Hypothalamus (tissue), 51 donors: ENCODE measurements at places on chromosomes 11 and 22.
A peak's percentile ranks its signal among the peaks of the same experiment; 100 is the strongest.

DNA sequence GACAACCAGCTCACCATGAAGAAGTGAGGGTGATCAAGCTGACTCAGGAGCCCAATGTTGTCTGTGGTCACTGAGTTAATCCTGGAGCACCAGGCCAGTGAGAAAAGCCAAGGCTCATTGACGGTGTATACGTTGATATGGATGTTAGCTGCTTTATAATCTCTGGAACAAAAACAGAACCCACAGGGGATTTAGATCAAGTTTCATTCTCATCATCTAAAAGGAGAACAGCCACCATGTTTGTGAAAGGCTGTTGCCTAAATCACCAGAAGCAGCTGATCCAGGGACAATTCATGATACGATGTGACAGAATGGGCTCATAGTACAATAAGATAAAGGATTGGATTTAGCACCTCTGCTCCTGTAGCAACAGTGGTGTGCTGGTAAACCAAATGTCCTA lies 68.5 kb downstream of the GDPD4 start:
- no peak for DNase-seq

DNA sequence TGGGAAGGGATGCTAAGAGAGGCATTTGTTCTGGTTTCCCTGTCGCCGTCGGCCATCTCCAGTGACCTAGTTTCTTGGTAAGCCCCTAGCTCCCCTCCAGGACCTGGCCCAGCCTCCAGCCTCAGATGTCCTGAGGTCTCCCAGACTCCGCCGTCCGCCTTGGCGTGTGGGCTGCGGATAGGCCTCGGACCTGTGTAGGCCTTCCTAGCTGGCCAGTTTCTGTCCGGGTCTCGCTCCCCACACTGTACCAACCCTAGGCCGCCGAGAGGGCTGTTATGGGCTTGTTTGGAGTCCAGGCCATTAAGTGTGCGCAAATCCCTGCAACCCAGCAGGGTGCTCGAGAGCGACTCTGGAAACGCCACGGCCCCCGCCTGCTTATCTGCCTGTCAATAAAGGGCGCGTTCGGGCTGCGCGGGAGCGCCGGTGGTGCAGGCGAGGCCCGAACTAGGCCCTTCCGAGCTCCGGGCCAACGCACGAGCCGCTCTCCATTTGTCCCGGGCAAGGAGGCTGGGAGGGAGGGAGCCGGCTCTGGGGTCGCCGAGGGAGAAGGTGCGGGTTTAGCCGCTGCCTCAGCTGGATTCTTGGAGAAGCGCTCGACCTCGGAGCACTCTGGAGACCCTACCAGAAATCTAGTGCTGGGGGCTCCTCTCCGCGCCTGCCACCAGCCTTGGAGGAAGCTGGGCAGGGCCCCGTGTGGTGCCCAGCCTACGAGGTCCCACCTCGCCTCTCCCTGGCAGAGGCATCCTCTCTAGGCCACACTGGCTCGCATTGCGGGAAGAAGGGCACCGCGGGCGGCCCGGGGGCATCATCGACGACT lies 8.7 kb upstream of the PAX6 start:
- DNase-seq = no peak

DNA sequence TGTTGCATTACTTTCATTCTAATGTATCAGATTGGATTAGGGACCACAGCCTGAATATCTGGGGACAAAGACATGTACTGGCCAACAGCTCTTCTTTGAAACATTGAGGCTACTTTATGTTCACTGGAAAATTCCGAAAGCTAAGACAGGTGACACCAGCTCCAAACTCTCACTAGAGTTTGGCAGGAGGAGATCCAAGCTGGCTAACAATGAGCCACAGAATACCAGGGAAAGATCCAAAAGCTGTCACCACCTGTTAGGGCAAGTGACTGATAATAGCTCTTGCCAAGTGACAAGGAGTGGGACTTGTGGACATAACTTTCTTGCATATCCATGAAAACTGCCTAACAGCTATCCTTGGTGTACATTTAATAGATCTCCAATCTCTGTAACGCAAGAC lies 333.3 kb downstream of the TTC28 start:
- no peak for DNase-seq

DNA sequence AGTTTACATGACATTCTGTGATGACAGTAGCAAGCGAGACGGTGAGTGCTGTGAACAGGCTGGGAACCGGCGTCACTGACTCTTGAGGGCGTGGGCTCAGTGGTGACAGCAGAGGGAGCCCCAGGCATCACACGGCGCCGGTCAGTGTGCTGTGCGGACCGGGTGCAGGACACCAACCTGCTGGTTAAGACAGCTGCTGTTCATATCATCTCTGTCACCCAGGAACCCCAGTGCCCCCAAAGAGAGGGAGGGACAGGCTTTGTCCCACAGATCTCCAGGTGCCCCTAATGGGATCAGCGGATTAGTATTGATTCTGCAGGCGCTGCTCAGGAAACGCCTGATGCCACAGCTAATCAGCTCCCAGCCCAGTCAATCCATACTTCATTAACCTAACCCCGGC lies 18.4 kb downstream of the B3GAT1 start:
- peak; percentile 12 for DNase-seq

DNA sequence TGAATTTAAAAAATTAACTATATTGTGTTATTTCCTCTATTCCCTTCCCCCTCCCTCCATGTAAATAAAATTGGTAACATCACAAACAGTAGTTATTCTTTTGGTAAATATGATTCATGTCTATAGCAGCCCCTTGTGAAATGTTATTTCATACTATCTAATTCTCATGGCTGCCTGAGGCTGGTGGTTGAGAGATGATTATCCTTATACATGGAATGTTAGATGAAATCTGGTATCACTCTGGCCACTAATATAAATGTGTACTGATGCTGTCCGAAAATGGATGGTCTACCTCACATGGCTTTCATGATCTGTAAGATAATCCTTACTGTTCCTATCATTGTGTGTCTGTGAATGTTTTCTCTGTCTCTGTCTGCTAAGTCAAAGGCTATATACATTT lies 25.0 kb upstream of the EXPH5 start:
- DNase-seq = no peak

- no peak for DNase-seq
Observed at GRCh38 chr22:18136563-18137320, 13.2 kb upstream of the USP18 start.

- DNase-seq = no peak
Observed at GRCh38 chr11:24145411-24145810, 351.4 kb upstream of the LUZP2 start.

- DNase-seq = no peak
Observed at GRCh38 chr11:130705670-130706421, 210.4 kb downstream of the SNX19 start.

DNA sequence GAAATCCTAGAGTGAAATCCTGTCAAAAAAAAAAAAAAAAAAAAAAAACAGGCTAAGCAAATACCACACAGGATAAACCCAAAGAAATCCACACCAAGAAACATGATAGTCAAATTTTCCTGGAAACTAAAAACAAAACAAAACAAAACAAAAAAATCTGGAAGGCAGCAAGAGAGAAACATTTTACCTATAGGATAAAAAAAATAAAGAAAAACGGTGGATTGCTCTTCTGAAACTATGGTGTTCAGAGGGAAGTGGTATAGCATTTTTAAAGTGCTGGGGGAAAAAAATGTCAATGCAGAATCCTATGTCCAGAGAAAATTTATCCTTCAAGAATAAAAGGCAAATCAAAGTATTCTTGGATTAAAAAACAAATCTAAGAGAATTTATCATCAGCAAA lies 41.6 kb upstream of the CBX7 start:
- DNase-seq = no peak

- no peak for DNase-seq
Observed at GRCh38 chr11:122405547-122406341, 249.8 kb upstream of the UBASH3B start.

GRCh38 chr11:19430346-19430745 lies 189.6 kb upstream of the E2F8 start:
- DNase-seq = no peak

GRCh38 chr11:15865212-15865987 lies 490.9 kb downstream of the SOX6 start:
- DNase-seq = no peak

DNA sequence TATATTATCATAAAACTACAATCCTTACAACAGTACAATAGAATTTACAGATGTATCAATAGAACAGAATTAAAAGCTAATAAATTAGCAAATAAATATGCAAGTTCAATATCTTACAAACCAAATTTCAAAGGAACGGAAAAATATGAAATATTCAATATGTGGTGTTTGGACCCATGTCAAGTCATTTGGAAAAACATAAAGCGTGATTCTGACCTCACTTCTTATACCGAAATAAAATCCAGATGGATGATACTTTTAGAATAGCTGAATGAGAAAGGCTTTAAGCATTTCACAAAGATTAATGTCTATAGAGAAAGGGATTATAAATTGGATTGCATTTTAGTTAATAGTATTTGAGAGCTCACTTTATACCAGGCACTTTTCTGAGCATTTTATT lies 92.8 kb upstream of the TEAD1 start:
- no peak for DNase-seq

- DNase-seq = no peak
Observed at GRCh38 chr11:68609761-68610160, 74.6 kb upstream of the GAL start.

GRCh38 chr11:78549624-78550409 lies 24.8 kb downstream of the NARS2 start:
- no peak for DNase-seq

- DNase-seq = no peak
Observed at GRCh38 chr22:17283423-17283822, 64.2 kb upstream of the ADA2 start.

GRCh38 chr22:34801221-34801620 lies 264.7 kb upstream of the ISX start:
- no peak for DNase-seq

DNA sequence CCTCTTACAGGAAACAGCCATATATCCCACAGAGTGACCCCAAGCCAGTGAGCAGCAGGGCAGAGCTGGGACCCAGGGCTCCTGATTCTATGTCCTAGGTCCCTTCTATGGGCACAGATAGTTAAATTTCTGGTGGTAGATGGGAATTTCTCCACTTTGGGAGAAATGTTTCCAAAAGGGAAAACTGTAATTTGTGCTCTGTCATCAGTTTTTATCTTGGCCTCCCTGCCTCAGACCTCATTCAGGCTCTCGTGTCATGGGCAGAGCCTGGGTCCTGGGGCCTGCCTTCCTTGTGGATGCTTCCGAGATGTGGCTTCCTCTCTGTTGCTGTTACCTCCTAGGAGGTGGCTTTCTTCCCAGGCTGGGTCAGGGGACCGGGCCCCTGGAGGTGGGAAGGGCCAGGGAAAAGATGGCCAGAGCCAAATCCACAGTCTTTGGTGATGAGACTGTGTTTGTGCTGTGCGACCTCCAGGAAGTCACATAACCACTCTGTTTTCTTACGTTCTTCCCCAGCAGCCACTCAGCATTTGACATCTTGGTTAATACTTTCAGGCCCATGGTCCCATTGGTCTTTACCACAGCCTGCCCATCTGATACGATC lies 8.6 kb downstream of the LRRC32 start:
- no peak for DNase-seq

GRCh38 chr11:72744474-72744873 lies 7.7 kb downstream of the ARAP1 start:
- DNase-seq = no peak

GRCh38 chr11:95487391-95487790 lies 256.4 kb upstream of the SESN3 start:
- DNase-seq = no peak

DNA sequence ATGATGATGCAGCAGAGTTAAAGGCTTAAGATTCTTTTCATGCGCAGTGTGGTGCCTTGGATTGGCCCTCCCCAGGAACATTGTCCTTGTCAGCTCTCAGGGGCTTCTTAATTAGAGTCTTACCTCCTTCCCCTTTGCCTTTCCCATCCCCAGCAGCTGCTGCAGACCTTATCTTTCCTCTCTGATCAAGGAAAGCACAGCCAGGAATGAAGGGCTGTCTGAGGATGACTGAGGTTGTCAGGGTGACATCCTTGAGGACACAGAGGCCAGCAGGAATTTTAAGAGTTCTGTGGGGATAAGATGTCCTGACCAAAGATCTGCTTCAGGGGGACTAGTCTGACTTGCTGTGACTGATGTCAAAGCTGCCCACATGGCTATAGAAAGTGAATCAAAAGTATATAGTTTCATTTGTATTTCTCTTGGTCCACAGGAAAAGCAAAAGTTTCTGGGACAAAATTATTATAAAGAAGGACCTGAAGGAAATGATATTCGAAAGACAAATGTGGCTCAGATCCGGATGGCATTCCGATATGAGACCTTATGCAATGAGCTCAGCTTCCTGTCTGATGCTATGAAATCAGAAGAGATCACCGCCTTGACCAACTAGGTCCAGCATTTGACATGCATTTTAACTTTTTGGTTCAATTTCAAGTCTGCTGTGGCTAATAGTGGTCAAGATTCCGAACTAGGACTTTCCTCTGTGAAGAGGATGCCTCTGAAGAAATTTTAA lies 35.5 kb downstream of the RNF141 start:
- DNase-seq = no peak

DNA sequence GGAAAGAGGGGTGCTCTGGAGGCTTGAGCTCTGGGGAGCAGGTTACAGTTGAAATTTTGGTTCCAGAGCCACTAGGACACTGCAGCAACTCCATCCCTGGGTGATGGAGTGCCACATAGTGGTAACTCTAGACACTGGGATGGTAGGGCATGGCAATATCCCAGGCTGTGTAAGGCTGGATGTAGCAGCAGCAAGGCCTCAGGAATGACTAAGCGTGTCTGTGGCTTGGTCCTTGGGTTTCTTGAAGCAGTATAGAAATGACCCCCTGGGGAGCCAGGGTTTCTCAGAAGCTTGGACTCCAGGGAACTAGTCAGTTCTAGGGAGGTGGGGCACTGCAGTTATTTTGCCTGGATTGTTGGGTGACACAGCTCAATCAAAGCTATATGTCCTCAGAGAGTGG lies 8.1 kb downstream of the MS4A4A start:
- no peak for DNase-seq

GRCh38 chr22:43356881-43357280 lies 13.7 kb upstream of the SCUBE1 start:
- no peak for DNase-seq

GRCh38 chr11:125950696-125951651 lies 5.1 kb downstream of the VSIG10L2 start:
- DNase-seq = no peak

GRCh38 chr11:10322830-10323792 lies 18.2 kb downstream of the ADM start:
- DNase-seq = peak; percentile 7

DNA sequence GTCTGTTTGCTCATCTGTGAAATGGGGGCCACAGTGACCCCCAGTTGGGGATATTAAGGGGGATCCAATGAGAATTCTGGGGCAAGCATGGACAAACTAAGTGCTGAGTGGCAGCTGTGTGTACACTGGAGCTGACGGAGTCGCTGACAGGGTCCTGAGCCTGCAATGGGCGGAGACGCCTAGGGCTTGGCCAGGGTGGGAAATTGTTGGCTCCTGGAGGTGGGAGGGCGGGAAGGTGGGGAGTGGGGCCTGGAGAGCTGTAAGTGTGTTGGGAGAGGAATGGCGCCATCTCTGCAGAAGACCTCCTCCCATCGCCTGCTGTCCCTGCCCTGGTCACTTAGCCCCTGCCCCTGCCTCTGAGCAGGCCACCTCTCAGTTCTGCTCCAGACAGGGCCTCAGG lies 7.3 kb downstream of the CACNA1I start:
- DNase-seq = no peak

- DNase-seq = no peak
Observed at GRCh38 chr22:35226958-35227647, 30.2 kb upstream of the HMGXB4 start.

GRCh38 chr11:10868352-10868751 lies 10.5 kb upstream of the ZBED5 start:
- no peak for DNase-seq

GRCh38 chr11:60528934-60529333 lies 13.7 kb downstream of the MS4A13 start:
- DNase-seq = no peak

GRCh38 chr11:64009710-64010109 lies 23.5 kb downstream of the OTUB1 start:
- DNase-seq = no peak
